ENCODE measurements at places on chromosomes 12 and 14. TPM values are rescaled to one million over a fixed set of nuclear protein-coding genes. Genes with fewer than 3 reads are reported as not detected.

Gene TESPA1
- not detected for total RNA-seq

Gene CPNE6
- not detected for total RNA-seq

Gene ANKRD33
- total RNA-seq, result not detected

Gene GRIN2B
- not detected for total RNA-seq

Gene ATXN3
- 11.5 TPM for total RNA-seq

Gene CEP290
- 9.9 TPM for total RNA-seq

Gene KCNJ8
- 4.6 TPM for total RNA-seq

Gene TAS2R30
- not detected for total RNA-seq

Gene PRH2
- total RNA-seq, result not detected

Gene BBOF1
- total RNA-seq, result 10.6 TPM

Gene DCN
- 329 TPM for total RNA-seq

Gene EAPP
- total RNA-seq, result 34.6 TPM

Gene ETFRF1
- 22.8 TPM for total RNA-seq

Gene TAPBPL
- total RNA-seq, result 7.5 TPM

Gene RND1
- not detected for total RNA-seq

Gene ESYT1
- 240 TPM for total RNA-seq

Gene KRT6C
- not detected for total RNA-seq

Gene LIN52
- 7.6 TPM for total RNA-seq

Gene IAPP
- total RNA-seq, result not detected

Gene GARIN6
- not detected for total RNA-seq

Gene PMEL
- 0.58 TPM for total RNA-seq

Gene TAS2R7
- total RNA-seq, result not detected

Gene LMNTD1
- not detected for total RNA-seq

Gene TRPV4
- 2.5 TPM for total RNA-seq

Gene PDZRN4
- total RNA-seq, result not detected

Gene SRRM4
- not detected for total RNA-seq

Gene ADCY4
- total RNA-seq, result not detected

Gene NGDN
- 26.8 TPM for total RNA-seq

Gene HOXC4
- not detected for total RNA-seq

Gene RNASE7
- not detected for total RNA-seq

Gene IKZF4
- 2.6 TPM for total RNA-seq

Gene UNC119B
- total RNA-seq, result 23.9 TPM

Gene REM2
- 0.58 TPM for total RNA-seq

Gene KCNA1
- not detected for total RNA-seq

Gene NTN4
- total RNA-seq, result 0.58 TPM

Gene RNF212B
- not detected for total RNA-seq

Gene TMEM63C
- total RNA-seq, result not detected

Gene SRSF5
- 124 TPM for total RNA-seq

Gene CAPZA3
- not detected for total RNA-seq

All from myometrial cell (primary cell).